ENCODE measurements at places on chromosomes 7 and 10.

DNA sequence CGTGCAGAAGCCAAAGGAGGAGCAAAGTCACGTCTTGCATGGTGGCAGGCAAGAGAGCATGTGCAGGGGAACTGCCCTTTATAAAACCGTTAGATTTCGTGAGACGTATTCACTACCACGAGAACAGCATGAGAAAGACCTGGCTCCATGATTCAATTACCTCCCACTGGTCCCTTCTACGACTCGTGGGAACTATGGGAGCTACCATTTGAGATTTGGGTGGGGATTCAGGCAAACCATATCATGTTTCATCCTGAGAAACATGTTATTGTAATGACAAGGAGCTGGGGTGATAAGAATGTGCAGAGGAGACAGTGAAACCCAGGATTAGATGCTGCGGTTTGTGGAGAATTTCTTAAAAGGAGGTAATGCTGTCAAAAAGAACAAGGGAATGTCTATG, 34.0 kb downstream of the THNSL1 start:
- no peak for DNase-seq

DNA sequence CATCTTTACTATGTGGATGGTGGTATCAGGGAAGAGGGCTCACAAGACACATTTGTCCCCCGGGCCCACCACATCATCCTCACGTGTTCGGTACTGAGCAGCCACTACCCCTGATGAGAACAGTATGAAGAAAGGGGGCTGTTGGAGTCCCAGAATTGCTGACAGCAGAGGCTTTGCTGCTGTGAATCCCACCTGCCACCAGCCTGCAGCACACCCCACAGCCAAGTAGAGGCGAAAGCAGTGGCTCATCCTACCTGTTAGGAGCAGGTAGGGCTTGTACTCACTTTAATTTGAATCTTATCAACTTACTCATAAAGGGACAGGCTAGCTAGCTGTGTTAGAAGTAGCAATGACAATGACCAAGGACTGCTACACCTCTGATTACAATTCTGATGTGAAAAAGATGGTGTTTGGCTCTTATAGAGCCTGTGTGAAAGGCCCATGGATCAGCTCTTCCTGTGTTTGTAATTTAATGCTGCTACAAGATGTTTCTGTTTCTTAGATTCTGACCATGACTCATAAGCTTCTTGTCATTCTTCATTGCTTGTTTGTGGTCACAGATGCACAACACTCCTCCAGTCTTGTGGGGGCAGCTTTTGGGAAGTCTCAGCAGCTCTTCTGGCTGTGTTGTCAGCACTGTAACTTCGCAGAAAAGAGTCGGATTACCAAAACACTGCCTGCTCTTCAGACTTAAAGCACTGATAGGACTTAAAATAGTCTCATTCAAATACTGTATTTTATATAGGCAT, 9.1 kb upstream of the CSGALNACT2 start:
- DNase-seq, result no peak

DNA sequence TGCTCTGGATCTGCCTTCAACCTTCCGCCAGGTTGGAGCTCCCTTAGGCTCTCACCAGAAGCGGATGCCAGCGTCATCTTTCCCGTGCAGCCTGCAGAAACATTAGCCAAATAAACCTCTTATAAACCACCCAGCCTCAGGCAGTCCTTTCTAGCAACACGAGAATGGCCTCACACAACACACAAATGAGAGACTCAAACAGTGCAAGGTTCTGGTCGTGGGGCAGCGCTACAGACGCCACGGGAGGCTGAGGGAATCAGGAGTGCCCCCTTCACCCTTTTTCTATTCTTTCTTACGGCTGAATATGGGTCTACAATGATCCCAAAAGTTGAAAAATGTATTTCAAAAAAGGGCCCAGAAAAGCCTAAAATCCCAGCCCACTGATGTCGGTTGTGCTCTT, 96.4 kb downstream of the FOXL3 start:
- DNase-seq, result no peak

- no peak for DNase-seq
Observed at GRCh38 chr10:83539528-83540308, 599.6 kb upstream of the GHITM start.

DNA sequence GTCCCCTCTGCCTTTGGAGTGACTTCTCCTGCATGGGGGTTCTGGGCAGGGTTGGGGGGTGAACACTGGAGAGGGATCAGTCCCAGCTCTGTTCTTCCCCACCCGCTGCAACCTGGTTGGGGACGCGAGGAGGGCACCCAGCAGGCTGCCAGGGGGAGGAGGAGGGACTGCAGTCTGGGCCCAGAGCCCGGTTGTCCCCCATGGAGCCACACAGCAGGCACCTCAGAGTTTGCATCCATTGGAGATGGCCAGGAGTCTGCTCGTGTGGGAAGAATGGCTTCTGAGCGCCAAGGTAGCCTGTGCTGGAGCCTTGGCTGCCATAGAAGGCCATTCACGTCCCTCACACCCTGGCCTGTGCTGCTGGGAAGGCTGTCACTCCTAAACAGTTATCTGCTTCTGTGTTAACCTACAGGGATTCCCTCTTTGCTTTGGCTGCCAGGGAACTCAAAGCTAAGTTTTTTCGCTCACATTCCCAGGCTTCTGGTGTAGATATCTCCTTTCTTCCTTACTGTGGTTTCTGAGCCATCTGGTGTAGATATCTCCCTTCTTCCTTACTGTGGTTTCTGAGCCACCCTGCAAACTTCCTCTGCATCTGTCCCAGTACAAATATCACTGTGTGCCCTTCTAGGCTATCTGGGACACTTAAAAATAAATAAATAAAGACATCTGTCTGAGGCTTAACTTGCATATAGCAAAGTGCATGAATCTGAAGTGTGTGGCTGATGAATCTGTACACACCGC, 133.7 kb downstream of the LHPP start:
- no peak for DNase-seq

GRCh38 chr7:67453580-67454380, 457.1 kb downstream of the TYW1 start:
- no peak for DNase-seq

Measured in stimulated activated CD4-positive, alpha-beta T cell treated with anti-CD3 and anti-CD28 coated beads, Interleukin-4, amount 100 ng/mL, for 4 hours (primary cell).